MCF 10A (cell line): ENCODE measurements at places on chromosomes 1 and 21.
A peak's percentile ranks its signal among the peaks of the same experiment; 100 is the strongest.

- peak; percentile 69 for DNase-seq
Observed at GRCh38 chr1:38064197-38064903, 17.8 kb upstream of the POU3F1 start.

DNA sequence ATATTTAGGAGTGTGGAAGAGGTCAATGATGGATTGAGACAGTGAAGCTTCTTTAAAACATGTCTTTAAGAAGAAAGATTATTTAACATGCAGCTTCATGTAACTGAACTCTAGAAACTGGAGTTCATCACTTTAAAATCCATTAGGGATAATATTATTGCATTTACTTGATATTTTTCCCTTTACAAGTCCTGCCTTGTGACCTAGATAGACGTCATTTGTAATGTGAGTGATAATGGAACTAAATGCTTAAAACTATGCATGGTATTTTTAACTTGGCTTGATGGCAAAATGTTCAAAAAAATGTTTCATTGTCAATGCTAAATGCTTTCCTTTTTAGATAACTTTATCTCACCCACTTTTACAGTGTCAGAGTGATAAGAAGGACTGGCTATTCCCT, 723.7 kb downstream of the RWDD3 start:
- no peak for DNase-seq

GRCh38 chr1:184050636-184051035, 894 bp upstream of the TSEN15 start:
- peak; percentile 13 for DNase-seq

DNA sequence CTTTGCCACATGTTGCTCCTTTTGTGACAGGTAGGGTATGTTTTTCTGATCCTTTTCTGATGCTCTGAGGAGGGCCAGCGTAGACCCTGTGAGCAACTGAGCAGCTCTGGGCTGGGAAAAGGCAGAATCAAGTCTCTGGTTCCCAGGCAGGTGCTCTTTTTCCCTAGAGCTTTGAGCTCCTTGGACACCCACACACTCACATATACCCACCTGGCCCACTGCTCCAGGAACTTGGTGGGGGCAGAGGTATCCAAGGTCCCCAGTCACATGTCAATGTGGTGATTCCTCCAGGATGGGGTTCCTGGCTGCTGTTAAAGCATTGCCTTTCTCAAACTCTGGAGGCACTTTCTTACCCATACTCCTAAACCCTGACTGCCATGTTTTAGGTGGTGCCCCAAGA, 5.4 kb downstream of the CD2 start:
- DNase-seq, result no peak

- DNase-seq, result no peak
Observed at GRCh38 chr1:56758794-56759193, 60.4 kb downstream of the FYB2 start.

DNA sequence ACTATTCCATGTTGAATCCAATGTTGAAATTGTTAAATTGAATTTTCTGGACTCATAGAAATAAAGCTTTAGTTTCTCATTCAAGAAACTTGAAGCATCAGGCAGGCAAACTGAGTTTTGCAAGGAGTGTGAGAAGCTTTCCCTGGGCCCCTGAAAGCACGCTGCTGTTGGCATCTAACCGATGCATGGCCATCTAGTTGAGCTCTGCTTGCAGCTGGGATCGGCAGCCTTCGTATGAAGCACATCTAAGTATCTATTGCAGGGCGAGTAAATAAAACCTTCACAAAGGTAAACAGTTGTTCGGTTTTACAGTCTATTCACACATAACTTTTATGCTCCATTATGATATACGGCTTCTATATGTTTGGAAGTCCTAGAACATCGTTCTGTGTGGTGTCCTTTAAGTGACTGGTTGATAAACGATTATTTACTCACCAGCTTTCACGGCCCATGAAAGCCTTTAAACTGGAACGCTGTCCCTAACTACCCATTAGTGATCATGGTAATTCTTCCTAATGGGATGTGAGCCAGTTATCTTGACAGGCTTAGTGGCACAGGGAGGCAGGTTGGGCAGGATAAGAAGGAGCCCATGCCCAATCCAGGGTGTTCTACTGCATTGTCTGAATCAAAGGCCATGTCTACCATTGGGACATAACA, 71.7 kb downstream of the SEC16B start:
- no peak for DNase-seq

DNA sequence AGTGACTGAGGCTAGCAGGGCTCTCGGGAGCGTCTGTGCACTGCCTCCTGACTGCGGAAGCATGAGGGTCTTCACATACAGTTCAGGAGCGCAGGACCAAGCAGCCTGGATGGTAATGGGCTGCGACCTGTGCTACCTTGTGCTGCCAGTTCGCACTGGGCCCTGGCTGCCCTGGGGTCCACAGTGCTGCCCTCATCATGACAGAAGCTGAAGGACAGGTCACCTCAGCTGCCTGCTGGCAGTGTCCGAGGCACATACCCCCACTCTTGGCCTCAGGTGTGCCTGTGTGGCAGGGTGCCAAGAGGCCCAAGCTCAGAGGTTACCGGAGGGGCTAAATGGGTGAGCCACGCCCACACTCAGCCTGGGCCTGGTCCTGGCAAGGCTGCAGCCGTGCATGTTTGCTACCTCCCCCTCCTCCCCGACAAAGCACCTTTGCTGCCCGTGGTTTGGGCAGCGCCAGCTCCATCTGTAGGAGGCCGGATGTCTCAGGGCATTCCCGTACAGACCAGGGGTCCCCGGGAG, 4.4 kb downstream of the JMJD4 start:
- DNase-seq, result no peak

DNA sequence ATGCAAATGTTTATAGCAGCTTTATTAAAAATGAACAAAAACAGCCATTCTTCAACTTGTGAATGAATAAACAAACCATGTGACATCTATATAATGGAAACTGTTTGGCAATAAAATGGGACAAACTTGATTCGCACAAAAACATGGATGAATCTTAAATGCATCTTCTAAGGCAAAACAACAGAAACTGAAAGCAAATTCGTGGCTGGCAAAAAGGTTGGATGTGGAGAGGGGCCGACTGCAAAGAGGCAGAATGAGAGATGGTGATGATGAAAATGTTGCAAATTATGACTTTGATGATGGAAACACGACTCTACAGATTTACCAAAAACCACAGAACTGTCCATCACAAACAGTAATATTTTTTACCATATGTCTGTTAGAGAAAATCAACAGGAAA, 327.0 kb upstream of the NR5A2 start:
- DNase-seq, result no peak

DNA sequence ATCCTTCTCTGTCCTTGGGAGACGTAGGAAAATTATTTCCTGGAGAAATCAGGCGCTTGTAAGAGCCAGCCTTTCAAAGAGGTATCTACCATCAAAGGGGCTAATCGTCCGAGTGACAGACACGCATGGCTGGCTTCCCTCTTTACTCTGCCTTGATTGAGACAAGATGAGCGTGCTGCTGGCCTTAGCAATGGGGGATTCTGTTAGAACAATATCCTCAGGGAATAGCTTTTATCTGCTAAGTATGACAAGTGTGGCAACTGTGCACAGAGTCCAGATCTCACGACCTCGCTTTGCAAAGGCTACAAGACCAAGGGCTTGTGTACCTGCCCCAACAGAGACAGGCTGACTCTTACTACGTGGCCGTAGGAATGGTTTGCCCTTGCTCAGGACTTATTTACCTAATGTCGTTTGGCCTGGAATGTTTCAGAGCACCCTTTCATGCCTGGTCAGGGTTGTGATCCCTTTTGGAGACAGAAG, 417.1 kb downstream of the KIF26B start:
- DNase-seq, result no peak

DNA sequence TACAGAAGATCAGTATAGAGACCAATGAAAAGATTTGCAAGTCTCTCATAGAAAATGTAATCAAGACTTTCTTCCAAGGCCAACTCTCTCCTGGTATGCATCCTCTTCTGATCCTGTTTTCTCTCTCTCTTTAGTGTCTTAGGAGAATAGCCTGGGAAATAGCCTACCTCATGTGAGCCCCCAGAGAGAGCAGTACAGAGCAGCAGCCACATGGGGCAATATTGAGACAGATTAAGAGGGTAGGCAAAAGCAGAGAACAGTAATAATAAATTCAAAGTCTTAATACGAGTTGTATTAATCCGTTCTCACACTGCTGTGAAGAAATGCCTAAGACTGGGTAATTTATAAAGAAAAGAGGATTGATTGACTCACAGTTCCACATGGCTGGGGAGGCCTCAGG, 61.4 kb downstream of the RNASEL start:
- DNase-seq, result no peak

GRCh38 chr1:69914976-69915765, 290.2 kb downstream of the LRRC40 start:
- no peak for DNase-seq

- DNase-seq, result no peak
Observed at GRCh38 chr21:42187976-42188653, 30.8 kb upstream of the ABCG1 start.
